Effector memory CD4-positive, alpha-beta T cell (primary cell): ENCODE measurements at places on chromosomes 5 and 9.

DNA sequence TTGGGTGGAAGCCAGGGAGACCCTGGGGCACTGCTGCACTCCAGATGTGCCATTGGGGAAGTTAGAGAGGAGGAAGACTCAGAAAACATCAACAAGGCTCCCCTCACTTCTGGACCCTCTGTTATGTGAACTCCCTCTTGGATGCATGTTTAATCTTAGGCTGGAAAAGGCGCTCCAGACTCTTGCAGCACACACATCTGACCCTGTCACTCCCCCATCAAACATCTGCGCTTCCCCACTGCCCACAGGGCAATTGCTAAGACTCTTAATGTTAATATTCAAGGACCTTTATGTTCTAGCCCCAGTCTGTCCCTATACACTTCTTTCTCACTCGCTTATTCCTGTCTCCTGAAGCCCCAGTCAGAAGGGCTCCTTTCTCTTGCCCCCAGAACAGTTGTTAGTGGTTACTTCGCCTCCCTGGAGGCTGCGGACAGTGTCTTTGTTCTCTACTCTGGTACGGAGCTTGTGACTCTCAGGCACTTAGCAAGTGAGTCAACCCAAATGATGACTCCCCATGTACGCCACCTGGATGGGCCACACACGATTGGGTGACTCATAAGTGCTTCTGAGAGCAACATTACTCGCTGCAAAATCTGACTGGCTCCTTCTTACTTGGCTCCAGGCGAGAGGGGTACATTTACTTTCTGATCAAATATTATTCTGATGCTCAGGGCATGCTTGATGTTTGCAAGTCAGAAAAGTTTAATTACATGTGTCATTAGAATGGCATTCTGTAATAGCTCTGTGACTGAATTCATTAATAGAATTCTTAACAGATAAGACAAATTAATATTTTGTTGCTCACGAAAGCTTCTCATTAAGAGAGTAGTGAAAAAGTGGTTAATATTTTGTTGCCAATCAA, 193.6 kb downstream of the HSPA4 start:
- DNase-seq = no peak

GRCh38 chr9:21404146-21404545, 4.8 kb upstream of the IFNA8 start:
- DNase-seq = no peak

DNA sequence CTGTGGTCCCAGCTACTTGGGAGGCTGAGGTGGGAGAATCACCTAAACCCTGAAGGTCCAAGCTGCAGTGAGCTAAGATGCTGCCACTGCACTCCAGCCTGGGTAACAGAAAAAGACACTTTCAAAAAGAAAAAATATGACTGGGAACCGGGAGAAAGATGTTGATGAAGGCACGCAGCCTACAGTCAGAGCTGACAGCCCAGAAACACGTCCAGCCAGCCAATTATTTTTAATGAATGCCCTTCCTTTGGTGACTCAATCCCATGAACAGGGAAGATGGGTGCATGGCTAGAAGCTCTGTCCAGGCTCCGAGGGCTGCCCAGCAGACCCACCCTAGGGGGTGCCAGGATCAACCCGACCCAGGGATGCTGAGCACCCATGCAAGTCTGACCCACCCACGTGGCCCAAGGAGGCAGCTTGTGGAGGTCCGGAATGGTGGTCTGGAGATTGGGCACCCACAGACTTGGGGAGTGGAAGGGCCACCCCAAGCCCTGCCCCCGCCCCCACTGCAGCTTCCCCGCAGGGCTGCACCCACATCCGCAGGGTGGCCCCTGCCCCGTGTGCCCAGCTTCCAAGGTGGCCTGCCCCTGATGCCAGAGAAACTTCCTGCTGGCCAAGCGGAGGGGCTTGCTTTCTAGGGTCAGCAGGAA, 51.0 kb downstream of the ADAMTS2 start:
- DNase-seq = no peak

GRCh38 chr5:180639741-180640610, 9.4 kb downstream of the FLT4 start:
- DNase-seq = no peak

DNA sequence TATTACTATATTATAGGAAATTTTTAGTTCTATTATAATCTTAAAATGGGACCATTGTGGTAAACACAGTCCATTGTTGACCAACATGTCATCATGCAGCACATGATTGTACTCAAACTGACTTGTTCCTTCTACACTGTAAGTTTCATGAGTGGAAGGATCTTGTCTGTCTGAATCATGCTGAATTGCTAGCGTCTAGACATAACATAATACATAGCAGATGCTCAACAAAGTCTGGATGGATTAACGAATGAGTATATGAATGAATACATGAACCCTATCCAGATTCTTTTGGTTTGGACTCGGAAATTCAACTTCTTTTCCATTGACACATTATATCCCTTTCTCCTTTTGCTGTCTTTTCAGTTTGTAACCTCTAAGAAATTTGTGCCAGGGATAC, 429.2 kb upstream of the SGCD start:
- DNase-seq = no peak

- no peak for DNase-seq
Observed at GRCh38 chr5:14153932-14154731, 11.0 kb downstream of the TRIO start.

DNA sequence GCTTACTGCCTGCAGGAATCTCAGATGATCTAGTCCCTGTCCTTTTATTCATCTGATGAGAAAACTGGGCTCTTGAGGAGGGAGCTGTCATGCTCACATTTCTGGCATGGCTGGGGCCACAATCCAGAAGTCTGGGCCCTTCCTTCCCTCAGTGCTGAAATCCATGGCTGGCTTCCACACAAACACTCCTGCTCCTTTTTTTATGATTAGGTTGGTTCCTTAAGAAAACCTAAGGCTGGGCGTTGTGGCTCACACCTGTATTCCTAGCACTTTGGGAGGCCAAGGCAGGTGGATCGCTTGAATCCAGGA, 1.3 kb downstream of the ACER2 start:
- DNase-seq = no peak

GRCh38 chr5:108966910-108967309, 219.2 kb downstream of the FER start:
- no peak for DNase-seq

GRCh38 chr9:93660352-93661046, 84.1 kb downstream of the PHF2 start:
- no peak for DNase-seq

- DNase-seq = no peak
Observed at GRCh38 chr9:82882138-82882537, 180.8 kb downstream of the RASEF start.

GRCh38 chr9:107141967-107142366, 141.1 kb upstream of the RAD23B start:
- DNase-seq = no peak

- DNase-seq = peak; percentile 41
Observed at GRCh38 chr9:34591248-34591916, 1.9 kb upstream of the CNTFR start.

- no peak for DNase-seq
Observed at GRCh38 chr9:92728831-92729734, 35.5 kb downstream of the BICD2 start.

DNA sequence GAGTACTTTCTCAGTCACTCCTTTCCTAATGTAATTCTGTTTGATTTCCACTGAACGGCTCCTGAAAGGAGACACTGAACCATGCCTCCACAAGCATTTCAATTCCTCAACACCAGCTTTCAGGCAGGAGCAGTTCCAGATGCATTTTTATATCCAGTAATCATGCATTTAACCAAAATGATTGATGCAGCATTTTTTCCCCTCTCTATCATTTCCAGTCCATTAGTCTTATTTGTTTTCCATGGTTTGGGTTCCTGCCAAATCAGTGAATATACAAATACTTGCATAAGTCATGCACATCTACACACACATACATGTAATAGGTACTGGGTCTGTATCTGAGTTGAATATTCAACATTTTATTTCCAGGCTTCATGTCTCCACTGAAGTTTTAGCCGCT, 122.7 kb downstream of the GRIA1 start:
- no peak for DNase-seq

GRCh38 chr9:21060919-21061561, 16.7 kb downstream of the IFNB1 start:
- DNase-seq = no peak

DNA sequence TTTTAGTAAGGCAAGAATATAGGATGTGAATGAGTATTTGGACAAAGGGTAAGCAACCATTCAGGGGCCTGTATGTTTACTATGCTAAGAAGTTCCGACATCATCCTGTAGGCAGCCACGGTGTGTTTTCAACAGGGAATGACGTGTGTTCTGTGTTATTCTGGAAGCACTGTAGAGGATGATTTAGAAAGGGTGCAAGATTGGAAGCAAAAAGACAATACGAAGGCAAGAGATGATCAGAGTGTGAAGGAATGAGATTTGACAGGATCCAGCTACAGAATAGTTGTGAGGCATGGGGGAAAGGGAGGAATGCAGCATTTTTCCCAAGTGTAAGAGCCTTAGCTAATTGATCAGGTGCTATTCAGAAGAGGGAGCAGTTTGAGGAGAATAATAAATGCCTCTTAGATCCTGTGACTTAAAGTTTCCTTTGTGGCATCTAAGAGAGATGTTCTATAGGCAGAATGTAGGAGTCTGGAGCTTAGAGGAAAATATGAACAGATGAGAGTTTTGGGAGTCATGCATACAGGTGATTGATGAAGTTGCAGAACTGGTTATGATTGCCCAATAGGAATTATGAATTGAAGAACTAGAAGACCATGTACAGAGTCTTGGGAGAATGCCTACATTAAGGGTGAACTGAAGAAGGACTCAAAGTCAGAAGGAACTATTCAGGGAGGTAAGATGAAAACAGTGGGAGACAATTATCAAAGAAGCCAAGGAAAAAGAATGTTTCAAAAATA, 2.5 kb downstream of the SMC5 start:
- no peak for DNase-seq

DNA sequence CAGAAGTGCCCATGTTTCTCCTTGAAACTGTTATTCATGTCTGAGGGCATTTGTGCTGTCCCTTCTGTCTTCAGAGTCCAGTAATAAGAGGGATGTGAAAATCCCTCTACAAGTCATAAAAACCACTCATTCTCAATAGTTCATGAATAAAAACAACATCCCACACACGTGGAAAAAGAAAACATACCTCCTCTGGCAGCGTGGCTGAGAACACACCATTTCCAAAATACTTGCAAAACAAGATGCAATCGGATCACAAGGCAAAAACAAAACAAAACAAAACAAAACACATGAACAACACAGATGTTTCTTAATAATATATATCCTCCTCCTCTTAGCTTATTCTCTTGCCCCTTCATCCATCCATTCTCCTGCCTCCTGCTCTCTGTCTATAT, 71.0 kb upstream of the EQTN start:
- no peak for DNase-seq

DNA sequence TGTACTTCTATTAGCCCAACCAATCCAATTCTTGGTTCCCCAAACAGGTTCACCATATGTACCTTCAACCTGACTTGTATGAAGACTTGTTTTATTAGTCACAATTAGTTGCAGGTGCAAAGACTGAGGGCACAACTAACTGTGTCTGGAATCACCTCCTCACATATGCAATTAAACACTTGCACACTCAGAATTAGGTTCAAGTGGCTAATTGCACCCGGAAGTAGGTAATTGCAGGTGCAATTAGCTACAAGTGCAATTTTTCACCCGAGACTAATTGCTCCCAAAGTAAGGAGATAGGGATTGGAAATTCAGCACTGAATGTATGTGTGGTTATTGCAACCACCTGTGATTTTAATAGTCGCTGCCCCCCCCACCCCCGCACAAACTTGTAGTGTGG, 338.9 kb downstream of the ZSWIM6 start:
- no peak for DNase-seq

GRCh38 chr9:117074342-117074662, 340.6 kb downstream of the ASTN2 start:
- DNase-seq = no peak

- no peak for DNase-seq
Observed at GRCh38 chr5:176916337-176916736, 17.2 kb upstream of the HK3 start.

GRCh38 chr5:142866563-142867275, 96.5 kb downstream of the ARHGAP26 start:
- no peak for DNase-seq

- no peak for DNase-seq
Observed at GRCh38 chr5:156147261-156147943, 179.6 kb upstream of the SGCD start.

DNA sequence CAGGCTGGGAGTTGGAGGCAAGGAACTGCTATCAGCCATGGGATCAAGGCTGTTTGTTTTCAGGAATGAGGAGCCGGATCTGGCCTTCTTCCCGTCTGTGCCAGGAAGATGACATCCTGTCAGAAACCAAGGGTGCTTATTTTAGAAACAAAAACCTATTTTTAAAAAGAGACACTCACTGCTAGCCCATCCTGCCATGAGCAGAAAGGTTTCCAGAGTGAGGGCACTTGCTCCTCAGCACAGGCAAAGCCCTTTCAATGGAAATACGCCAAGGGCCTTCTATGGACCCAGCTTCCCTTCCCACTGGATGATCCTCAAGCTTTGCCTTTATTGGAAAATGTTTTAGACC, 132.6 kb upstream of the FSTL4 start:
- DNase-seq = no peak

DNA sequence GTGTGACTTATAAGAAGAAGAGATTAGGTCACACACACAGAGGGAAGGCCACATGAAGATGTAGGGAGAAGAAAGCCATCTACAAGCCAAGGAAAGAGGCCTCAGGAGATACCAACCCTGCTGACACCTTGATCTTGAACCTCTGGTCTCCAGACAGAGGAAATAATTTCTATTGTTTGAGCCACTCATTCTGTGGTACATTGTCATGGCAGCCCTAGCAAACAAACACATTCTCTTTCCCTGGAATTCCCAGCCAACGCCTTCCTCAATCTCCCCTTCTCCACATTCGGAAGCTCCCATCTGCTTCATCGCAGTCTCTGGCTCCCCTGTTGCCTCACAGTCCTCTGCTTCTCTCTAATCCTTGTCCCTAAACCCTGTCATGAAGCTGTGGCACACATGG, 16.7 kb downstream of the PTGS1 start:
- no peak for DNase-seq

DNA sequence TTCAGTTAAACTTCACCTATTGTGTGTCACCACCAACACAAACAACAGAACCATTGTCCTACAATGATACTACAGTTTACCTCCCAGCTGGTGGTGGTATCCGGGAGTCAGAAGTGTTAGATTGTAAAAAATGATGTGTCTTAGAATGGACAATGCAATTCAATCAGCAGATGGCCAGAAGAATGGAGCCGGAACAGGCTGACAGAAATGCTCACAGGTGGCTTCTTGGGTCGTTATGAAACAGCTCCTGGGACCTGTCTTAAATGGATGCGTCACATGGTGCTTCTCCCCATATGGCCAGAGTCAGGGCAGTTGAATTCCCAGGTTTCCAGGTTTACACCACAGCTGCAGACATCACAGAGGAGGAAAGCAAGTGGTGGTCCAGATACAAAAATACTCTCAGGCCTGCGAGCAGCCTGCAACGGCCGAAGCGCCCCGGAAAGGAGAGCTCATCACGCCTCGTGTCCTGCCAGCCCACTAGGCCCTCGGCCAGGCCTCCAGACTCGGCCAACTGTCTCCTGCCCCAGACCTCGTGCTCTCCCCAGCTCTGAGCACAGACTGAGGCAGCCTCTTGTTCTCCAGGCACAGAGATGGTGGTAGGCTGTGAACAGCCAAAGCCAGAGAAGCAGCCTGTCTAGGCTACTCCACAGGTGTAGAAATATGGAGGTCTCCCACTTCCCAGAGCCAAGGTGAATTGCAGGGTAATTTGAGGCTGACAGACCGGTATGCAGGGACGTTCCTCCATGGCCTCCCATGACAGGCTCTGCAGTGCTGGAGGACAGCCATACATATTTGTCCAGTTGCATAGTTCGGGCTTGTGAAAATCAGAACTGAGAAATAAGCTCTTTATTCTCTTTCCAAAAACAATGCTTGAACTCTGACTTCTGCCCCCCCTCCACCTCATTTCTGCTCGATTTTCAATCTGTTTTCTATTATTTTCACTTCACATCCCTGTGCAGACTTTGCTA, 98.5 kb upstream of the SPATA31C2 start:
- DNase-seq = no peak
